ENCODE measurements at places on chromosomes 4 and X.

DNA sequence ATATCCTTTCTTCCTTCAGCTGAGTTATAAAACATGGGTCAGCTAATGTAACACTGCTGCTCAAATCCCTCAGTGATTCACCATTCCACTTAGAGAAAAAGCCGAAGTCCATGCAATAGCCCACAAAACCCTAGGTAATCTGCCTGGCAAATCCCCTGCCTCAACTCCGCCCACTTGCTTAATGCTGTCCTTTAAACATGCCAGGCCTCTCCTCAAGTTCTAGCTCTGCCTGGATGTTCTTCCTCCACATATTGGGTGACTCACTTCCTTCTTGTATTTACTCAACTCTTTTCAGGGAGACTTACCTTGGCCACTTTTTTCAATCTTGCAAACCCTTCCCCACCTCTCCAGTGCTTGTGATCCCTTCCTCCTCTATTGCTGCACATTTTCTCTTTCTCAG lies 89.8 kb downstream of the EMCN start:
- DNase-seq: peak; percentile 41

GRCh38 chrX:118171356-118171755 lies 54.7 kb upstream of the KLHL13 start:
- no peak for DNase-seq

DNA sequence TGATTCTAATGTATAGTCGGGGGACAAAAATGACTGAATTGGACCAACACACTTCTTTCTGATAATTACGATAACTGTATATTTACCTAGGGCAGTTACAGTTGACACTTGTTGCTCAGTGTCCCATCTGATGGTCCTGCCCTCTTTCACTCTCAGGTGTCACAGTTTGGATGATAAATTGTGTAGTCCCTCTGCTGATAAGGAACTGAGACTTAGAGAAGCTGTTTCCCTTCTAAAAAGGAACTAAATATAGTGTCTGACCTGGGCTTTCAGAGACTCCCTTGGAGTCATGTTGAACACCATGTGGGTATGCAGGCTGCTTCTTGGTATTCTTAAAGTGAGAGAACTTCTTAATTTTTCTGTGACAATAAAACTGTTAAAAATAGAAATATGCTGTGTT lies 23.7 kb upstream of the PNPLA4 start:
- no peak for DNase-seq

DNA sequence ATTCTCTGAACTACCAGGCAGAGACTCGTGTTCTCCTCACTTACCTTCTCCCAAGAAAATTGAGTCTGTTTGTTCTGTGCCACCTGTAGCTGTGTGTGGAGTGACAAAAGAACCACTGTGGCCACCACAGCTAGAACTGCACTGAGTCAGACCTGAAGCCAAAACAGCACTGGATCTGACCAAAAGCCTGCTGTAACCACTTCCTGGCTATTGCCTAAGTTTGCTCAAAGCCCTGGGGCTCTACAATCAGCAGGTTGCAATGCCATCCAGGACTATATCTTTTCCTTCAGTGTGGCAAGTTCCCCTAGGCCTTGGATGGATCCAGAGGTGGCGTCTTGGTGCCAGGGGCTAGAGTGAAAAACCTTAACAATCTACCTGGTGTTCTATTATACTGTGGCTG lies 449.1 kb downstream of the FAM133A start:
- no peak for DNase-seq

DNA sequence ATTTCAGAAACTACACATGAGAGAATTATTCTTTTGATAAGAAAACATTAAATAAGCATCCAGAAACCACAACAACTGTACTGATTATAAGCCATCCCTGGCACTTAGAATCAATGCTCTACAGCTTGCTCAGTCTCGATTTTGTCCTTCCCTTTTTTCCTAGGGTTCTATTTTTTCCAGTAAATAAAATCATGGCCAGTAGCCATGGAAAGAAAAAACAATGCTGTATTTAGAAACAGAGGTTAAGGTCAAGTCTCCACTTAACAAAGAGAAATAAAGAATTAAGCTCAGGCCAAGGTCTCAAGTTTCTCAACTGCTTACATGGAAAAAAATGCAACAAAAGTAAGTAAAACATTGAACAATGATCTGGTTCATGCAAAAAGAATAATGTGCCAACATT lies 38.7 kb upstream of the GRID2 start:
- no peak for DNase-seq

DNA sequence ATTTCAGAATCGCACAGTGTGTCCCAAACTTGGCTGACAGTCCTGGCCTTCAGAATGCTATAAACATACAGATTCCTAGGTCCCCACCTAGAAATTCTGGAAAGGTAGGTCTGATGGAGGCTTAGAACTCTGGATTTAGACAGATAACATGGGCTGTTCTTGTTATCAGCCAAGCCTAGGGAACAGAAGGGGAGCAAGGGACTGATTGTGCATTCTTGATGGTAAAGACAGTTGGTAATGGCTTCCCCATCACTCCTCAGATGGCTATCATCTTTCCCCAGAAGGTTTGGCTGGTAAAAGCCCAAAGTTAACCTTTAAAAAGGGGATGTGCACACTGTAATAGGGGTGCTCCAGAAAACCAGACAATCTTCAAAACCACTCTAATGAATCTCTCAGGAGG lies 35.7 kb downstream of the DIPK2B start:
- DNase-seq: no peak

DNA sequence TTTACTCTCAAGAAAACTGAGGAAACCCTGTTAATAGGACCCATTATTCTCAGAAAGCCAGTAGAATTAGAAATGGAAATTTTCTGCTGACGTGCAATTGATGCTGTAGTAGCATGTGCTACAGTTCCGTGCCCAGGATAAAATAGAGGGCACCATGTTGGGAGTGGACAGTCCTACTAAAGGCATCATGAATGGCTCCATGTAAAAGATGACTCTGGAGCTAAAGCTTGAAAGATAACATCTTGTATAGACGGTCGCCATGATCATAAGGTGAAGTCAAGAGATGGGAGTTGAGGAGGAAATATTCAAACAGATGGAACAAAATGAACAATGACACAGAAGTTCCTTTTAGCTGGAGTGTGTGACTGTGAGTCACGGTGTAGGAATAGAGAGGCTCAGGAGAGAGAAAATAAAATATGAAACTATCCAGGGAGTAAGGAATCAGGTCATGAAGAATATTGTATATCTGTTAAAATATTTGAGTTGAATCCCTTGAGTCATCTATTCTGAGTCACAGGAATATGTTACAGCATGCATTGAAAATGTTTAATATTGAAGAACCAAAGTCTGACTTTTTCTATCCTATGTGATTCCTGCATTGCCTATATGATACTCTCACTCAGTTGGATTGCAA lies 31.8 kb downstream of the ANXA10 start:
- DNase-seq: peak; percentile 64

- DNase-seq: peak; percentile 69
Measured at GRCh38 chrX:102833136-102833535, 103.9 kb upstream of the RAB40AL start.

- peak; percentile 66 for DNase-seq
Measured at GRCh38 chr4:107736924-107737448, 17.0 kb upstream of the PAPSS1 start.

DNA sequence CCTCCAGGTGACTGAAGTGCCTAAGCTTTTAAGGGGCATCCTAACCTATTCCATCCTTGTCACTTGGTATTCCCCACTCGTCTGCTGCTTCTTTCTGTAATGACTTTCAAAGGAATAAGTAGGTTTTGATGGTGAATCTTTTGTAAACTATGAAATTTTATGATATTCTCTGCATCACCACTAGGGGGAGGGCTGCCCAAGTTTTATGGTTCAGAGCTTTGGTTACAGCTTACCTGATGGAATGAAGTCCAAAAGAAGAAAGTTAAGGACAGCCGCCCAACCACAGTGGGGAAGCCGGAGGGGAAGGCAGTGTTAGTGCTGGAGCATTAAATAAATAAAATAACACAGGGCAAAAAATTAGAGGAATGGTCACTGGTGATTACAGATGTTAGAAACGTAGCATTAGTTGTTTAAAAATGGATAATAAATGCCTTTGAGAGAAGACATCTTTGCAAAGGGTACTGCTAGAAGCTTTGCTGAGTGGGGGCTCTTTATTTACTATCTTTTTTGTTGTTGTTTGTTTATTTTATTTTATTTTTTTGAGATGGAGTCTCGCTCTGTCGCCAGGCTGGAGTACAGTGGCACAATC lies 204.9 kb downstream of the GBA3 start:
- DNase-seq: peak; percentile 15

GRCh38 chr4:173499658-173500535 lies 30.1 kb downstream of the HAND2 start:
- no peak for DNase-seq

DNA sequence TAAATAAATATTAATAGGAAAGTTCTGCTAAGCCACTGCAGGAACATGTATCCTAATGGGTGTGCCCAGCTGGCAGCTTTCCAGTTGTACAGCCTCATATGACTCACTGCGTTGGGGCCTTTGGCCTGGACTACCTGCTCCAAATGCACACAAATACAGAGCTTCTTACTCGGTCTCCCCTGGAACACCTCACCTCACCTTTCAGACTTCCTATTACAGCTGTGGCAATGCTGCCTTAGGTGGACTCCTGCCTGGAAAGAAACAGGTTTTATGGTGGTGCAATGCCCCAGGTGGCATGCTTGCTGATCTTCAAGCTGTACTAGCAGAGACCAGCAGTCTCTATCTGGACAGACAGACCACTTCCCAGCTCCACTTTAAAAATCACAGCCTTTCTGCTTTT lies 85.7 kb upstream of the EXOC1L start:
- peak; percentile 26 for DNase-seq

DNA sequence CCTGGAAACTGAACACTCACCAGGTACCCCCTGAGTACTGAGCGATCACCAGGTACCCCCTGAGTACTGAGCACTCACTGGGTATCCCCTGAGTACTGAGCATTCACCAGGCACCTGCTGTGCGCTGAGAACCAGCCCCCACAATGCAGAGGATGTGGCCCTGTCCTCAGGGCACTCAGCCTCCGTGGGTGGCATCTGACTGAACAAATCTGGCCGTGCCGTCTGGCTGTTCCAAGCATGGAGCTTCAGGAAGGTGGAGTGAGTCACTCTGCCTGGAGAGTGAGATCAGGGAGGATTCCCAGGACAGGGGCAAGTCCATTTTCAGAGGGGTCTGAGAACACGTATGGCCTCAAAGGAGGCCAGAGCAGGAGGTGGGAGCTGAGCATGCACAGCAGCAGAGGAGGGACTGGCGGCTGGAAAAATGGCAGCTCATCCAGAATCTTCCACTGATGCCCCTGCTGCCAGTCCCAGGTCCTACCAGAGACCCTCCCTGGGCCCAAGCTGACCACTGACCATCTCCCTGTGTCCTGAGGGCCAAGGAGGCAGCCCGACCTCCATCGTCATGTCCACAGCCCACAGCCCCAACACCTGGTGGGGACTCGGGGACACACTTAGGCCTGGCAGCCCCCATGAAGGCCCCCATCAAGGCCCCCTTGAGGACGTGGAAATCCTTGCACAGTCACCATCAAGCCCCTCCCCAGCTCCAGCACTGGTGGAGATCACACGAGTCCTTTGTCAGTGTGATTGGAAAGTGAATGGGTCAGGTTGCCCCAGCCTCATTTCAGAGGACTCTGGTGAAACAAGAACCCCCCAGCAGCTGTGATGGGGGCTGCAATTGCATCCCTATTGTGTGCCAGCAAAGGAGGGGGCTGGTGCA lies 94.1 kb downstream of the HMX1 start:
- no peak for DNase-seq

DNA sequence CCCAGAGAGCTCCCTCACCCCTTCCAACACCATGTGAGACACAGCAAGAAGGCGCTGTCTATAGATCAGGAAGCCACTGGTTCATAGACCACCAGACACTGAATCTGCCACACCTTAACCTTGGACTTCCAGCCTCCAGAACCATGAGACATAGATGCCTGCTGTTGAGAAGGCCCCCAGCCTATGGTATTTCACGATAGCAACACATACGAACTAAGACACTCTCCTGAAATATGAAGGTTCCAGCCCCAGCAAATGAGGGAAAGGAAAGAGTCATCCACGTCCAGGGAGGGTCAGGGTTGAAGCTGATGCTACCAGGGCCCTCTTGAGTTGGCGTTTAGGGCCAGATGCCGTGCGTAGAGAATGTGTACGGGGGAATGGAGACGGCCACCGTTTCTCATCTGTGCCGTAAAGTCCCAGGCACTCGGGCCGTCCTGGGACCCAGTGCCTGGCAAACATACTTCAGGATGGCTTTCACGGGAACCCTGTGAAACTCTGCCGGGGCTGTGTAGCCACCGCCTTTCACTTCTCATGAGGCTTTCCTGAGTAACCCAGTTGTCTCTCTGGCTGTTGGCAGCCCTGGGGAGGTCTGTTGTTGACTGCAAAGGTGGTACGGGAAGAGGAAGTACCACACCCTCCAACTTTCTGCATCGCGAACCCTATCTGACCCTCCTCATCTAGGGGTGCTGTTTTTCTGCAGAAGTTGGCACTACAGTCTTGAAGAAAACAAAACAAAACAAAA lies 17.7 kb upstream of the P2RY8 start:
- DNase-seq: no peak

DNA sequence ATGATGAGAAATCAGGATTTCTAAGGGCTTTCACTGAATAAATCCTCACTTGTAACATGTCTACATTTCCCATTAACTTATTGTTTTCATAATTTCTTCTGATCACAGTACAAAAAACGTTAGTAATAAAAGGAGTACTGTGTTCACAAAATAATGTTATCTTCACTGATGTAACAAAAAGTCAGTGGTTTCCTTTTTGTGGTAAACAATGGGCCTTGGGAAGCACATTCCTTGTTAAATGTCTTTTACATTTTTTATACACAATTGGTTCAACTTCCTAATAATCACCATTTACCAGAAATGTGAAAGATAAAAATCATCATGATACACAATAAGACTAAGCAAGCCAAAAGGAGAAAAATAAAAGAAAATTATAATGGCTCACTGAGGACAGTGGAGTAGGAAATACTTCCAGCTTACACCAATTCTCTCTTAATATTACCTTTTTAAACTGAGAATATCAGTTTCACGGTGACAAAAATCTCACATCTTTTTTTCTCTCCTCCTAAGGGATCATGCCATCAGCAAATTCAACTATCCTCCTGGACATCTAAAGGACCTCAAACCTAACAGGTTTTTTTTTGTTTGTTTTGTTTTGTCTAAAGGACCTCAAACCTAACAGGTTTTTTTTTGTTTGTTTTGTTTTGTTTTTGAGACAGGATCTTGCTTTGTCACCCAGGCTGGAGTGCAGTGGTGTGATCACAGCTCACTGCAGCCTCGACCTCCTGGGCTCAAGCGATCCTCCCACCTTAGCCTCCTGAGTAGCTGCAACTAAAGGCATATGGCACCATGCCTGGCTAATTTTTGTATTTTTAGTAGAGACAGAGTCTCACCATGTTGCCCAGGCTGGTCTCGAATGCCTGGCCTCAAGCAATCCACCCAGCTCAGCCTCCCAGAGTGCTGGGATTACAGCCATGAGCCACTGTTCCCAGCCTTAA lies 57.3 kb downstream of the FRYL start:
- peak; percentile 55 for DNase-seq

- DNase-seq: peak; percentile 40
Measured at GRCh38 chrX:2554891-2555290, 54.1 kb upstream of the DHRSX start.
